Eye (tissue), 1 donor: ENCODE measurements at places on chromosomes 6 and 20.

DNA sequence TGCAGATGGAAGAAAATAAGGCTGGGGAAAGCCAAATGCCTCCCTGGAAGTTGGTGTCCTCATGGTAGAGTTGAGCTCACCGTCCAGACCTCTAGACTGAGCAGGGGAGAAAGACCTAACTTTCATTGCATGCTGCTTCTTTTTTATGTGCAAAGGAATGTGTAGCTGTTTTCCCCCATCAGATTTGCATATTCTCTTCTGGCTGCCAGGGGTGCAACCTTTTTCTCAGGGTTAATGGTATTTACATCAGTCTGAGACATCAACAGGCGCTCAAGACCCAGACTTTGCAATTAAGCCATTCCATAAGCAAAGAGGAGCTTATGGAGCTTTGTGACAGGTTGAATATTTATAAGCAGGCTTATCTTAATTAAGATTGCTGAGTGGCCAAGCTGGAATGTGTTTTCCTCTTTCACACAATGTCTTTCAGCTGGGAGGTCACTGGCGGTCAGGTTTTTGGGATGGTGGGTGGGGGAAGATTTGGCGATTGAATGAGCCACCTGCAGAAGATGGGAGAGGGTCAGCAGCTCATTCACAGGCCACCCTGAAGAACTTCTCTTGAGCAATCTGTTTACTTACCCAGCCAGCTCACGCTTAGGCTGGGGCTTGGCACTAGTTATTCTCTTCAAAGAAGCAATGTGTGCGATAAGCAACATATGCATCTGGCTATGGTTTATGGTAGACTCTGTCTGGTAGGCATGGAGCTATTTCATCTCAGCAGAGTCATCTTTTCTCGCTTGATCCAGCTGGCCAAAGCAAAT is 88.6 kb downstream of the SCP2D1 start:
- no peak for DNase-seq

DNA sequence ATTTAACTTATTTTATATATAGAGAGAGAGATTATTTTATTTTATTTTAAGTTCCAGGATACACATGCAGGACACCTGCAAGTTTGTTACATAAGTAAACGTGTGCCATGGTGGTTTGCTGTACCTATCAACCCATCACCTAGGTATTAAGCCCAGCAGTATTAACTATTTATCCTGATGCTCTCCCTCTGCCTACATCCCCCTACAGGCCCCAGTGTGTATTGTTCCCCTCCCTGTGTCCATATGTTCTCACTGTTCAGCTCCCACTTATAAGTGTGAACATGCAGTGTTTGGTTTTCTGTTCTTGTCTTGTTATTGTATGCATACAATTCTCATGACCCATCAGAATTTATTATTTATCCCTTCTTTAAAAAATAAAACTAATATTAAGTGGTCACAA is 34.6 kb downstream of the FKBP1C start:
- no peak for DNase-seq

GRCh38 chr6:147322299-147323162 is 118.3 kb downstream of the STXBP5 start:
- no peak for DNase-seq

- DNase-seq = no peak
Measured at GRCh38 chr20:47237715-47238114, 118.8 kb downstream of the ZMYND8 start.

- DNase-seq = no peak
Measured at GRCh38 chr6:53461696-53462095, 83.2 kb downstream of the GCLC start.

GRCh38 chr20:43963872-43964791 is 49.5 kb downstream of the TOX2 start:
- DNase-seq = peak; percentile 46

- no peak for DNase-seq
Measured at GRCh38 chr6:131766631-131767030, 41.2 kb upstream of the ENPP1 start.

DNA sequence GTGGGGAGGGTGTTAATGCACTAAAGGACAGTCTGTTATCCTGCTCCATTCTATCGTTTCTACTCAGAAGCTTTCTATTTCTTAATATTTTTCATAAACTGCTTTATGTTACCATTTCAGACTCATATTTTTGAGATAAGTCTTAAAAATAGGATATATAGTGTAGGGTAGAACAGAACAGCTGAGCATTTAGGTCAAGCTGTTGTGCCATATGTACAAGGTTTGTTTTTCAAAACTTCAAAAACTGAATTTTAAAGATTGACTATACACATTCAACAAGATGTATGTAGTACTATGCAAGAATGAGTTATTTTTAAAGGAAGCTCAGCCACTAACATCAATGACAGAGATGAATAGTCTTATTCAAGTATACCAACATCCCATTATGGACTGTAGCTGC is 437.1 kb downstream of the PHF3 start:
- DNase-seq = no peak

DNA sequence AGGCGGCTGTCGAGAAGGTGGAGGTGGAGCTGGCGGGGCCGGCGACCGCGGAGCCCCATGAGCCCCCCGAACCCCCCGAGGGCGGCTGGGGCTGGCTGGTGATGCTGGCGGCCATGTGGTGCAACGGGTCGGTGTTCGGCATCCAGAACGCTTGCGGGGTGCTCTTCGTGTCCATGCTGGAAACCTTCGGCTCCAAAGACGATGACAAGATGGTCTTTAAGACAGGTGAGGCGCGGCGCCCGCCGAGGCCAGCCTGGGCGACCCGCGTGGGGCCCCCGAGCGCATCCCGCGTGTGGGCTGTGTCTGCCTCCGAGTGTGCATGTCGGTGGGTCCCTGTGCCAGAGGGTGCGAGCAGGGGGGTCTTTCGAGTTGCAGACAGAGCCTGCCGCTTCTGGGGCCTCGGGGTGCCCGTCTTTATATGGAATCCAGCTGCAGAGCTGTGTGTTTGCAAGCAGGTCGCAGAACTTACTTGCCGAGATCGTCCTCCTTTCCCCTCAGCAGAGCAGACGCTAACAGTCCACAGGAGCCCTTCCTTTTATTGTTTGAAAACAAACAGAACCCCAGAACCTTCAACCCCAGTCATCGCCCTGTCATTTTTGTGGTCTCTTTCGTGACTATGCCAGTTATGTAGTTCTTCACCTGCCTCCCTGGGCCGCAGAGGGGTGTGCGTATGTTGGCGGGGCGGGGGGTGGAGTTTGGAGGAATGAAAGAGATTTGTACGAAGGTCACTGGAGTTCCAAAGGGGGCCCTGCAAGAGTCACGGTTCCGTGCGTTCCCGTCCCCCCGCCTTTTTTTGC is 766 bp downstream of the SLC16A10 start:
- DNase-seq = peak; percentile 62

GRCh38 chr20:45433316-45433715 is 17.4 kb downstream of the PIGT start:
- no peak for DNase-seq

DNA sequence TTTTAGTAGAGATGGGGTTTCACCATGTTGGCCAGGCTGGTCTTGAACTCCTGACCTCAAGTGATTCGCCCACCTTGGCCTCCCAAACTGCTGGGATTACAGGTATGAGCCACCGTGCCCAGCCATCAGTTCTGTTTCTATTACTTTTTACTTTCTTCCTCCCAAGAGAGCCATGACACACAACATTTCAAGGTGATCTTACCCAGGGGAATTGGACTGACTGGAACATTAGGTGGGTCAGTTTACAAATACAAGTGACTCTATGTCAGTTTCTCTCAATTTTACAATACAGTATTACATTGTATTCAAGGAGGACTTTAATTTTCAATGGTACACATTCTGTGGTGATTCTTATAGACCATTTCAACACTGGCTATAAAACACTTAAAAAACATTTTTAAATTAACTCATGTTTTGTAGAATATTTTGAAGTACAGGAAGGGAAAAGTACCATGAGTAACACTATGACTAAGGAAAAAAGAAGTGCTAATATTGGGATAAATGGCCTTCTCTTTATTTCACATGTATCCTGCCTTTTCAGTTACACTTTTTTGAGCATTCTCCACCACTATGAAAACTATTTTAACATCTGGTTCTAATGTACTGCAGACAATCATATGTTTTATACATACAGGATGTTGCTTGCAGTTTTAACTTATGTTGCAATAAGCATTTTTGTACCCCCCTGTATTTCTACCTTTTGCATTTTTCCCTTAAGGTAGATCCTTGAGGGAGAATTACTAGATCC is 8.4 kb downstream of the TPBG start:
- DNase-seq = no peak

- peak; percentile 87 for DNase-seq
Measured at GRCh38 chr6:39228992-39229767, at the start of gene KCNK5. TSS of gene KCNK5 (minus strand) at chr6:39229475. CDS start at chr6:39229111, 364 bp downstream.

- DNase-seq = no peak
Measured at GRCh38 chr6:136470044-136470443, 80.2 kb downstream of the MAP7 start.

GRCh38 chr6:71420095-71420692 is 131.6 kb downstream of the OGFRL1 start:
- peak; percentile 81 for DNase-seq

GRCh38 chr6:3251462-3252314 is 7.1 kb upstream of the PSMG4 start:
- peak; percentile 95 for DNase-seq

DNA sequence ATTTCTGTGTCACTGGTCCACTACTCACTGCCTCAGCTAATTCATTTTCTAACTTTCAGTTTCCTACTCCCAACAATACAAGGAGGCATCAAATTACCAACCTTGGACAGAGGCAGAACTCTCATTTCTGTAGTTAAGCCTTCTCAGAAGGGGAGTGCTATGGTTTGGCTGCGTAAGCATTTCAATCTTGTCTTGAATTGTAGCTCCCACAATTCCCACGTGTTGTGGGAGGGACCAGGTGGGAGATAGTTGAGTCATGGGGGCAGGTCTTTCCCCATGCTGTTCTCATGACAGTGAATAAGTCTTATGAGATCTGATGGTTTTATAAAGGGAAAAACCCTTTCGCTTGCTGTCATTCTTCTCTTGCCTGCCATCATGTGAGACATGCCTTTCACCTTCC is 22.9 kb downstream of the HLA-DRA start:
- no peak for DNase-seq

DNA sequence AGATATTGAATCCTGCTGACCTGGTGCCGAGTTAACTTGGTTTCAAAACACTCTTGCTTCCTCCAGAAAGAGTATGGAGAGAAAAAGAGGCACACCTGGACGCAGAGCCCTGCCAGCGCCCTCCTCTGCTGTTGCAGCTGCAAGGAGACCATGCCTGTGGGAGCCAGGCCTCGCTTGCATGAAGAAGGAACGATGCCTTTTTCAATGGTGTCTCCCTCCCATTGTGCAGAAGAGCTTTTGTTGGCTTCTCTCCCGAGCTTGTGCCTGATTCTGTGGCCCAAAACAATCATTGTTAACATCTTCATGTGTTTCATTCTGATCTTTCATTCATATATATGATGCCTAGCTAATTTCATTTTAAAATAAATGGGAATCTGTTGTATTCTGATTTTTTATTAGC is 98.1 kb downstream of the FAM120B start:
- DNase-seq = no peak

- no peak for DNase-seq
Measured at GRCh38 chr20:37163832-37164554, 15.1 kb upstream of the RPN2 start.

GRCh38 chr20:6053776-6054688 is at the start of gene LRRN4:
TSS of gene LRRN4 (minus strand) at chr20:6054060. CDS start at chr20:6052799, 1,261 bp downstream.
- peak; percentile 35 for DNase-seq

GRCh38 chr20:41998539-41999341 is 380.6 kb upstream of the CHD6 start:
- no peak for DNase-seq

DNA sequence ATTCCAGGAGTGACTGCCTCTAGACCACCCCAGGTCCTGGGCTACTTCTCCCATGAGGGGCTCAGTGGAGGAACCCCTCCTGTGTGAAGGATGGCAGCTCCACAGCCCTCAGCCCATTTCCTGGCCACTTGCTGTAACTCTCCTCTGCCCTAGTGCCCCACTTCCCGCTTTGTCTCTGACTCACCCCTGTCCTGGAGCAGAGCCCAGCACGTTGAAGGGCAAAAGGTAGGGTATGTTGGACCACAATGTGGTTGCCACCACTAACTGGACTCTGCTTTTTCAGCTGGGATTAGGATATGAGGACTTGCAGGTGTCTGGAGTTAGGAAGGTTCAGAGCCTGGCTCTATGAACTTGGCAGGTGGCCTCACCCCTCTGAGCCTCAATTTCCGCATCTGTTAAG is 2.4 kb downstream of the MYBL2 start:
- DNase-seq = no peak

DNA sequence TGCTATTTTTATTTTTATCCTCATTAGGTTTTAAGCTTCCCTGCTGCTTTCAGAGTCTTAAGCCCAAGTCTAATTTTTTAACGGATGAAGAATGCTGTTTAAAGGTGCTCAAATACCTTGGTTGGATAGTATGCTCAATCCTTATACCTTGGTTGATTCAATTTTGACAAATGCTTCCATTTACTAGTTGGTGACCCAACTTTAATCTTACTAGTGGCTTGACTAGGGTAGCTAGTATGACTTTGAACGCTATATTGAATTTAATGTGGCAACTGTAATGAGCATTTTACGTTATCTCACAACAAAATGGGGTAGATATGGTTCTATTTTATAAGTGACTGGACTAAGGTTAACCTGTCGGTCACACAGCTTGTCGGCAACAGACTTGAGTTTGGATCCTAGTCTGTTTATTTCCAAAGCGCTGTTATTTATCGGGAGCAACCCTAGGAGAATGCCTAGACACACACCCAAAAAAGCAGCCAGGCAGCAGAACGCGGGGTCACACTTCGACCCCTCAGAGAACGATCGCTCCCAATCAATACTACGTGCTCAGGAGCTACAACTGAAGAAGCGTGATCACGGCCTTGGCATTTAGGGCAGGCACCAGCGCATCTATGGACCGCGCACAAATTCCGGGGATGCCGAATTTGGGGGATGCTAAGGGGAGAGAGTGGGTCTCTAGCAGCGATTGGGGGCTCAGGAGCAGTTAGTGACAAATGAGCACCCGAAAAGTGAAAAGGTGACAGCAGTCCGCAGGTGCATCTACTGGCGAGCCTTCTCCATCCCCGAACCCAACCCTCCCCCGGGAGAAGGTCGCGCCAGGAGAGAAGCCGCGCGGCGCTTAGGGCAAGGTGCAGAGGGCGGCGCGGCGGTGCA is 586 bp upstream of the ALDH5A1 start:
- DNase-seq = no peak

DNA sequence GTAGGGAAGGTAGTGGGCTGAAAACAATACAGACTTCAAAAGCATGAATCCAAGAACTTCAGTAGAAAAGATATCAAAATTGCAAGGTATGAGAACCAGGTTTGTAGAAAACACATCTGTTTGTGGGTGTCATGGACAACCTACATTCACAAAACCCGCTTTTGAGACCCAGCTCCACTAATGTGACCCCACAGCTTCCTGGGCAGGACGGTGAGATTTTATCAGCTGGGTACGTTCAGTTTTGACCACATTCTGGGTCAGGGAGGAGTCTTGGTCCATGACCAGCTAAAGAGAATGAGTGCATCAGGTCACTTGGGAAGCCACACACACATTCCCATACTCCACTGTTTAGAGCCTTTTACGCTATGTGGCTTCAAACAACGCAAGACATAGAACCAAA is 77.1 kb downstream of the BCAS1 start:
- DNase-seq = no peak

DNA sequence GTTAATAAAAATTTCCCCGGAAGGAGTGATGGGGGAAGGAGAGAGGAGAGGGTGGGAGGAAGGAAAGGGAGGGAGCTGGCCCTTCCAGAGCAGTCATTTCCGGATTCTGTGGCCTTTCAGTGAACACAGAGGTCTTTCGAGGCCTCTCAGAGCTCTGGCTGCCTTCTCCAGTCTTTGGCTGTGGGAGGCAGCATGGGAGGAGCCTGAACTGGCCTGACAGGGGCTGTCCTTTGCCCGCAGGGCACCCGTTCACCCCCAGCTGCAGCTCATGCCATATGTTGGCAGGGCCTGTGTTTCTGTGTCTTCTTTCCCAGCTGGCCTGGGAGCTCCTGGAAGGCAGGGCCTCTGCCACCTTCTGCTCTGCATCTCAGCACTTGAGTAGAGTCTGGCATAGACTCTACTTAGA is 95.5 kb downstream of the PPP1R14C start:
- DNase-seq = no peak
